ENCODE measurements at places on chromosomes 1 and 21.
A peak's percentile ranks its signal among the peaks of the same experiment; 100 is the strongest.

- peak; percentile 16 for DNase-seq
These were observed 206.8 kb upstream of the TMEM51 start for GRCh38 chr1:14946684-14947238.

- DNase-seq, result no peak
These were observed 20.8 kb upstream of the LRRC3 start for GRCh38 chr21:44434568-44434925.

DNA sequence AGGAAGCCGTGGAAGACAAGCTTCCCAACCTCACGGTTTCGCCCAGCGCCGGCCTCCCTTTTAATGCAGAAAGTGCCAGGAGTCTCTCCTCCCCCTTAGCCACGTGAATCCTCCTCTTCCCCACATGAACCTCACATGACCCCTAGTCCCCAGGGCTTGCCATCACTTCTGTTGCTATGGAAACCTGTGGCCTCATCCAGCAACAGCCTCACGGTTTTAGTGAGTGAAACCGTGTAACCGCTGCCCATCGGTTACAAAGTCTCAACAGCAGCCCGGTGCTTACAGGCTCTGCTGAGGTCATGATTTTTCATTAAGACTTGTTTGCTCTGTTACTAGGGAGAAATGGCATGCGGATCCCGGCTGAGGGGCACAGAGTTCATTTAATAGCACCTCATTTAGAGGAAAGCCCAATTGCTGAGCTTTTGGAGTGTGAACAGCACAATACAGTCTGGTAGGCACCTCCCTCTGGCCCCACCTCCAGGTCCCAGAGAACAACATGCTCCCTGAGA is 143.2 kb upstream of the BACE2 start:
- no peak for DNase-seq

DNA sequence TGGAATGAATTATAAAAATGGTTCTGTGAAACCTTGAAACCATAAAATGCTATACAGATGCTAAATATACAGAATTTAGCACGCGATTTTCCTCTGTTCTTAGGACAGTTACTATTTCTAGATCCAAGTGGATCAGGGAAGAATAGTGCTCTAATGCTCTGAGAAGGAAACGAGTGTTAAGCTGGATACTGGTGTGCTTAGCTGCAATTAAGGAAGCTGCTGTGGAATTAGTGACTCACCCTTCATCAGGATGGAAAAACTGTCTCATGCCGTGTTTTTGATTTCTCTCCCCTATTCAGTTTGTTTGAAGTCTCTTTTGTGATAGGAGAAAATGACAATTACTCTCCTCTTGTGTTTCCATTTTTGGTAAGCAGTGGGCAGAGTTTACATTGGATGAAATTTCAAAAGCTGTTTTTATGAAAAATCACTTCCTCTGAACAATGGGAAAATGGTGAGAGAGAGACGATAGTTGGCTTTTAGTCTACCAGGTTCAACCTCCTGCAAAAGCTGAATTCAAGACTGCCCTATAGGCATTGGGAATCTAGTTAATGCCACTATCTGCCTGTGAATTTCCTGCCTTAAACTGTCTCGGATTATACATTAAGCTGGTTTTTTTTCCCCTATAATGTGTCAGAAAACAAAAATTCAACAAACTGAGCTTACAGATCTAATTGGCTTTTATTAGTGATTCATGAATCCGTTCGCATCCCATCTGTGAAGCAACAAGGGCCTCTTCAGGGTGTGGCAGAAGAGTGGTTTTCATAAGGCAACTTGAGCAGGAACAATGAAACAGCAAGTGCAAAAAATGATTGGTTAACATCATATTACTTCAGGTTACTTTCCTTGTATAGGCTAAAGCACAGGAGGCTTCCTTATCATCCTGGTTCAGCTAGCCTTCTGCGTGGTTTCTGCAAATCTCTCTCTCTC is 179.8 kb downstream of the ST6GALNAC3 start:
- DNase-seq, result no peak

GRCh38 chr1:7967651-7968050 is 6.1 kb downstream of the PARK7 start:
- DNase-seq, result no peak

GRCh38 chr1:19344372-19344810 is 32.3 kb downstream of the SLC66A1 start:
- DNase-seq, result peak; percentile 50

GRCh38 chr21:31612894-31613785 is 46.4 kb upstream of the SOD1 start:
- DNase-seq, result peak; percentile 29

GRCh38 chr21:34272321-34272720 is 91.5 kb upstream of the KCNE2 start:
- DNase-seq, result no peak

DNA sequence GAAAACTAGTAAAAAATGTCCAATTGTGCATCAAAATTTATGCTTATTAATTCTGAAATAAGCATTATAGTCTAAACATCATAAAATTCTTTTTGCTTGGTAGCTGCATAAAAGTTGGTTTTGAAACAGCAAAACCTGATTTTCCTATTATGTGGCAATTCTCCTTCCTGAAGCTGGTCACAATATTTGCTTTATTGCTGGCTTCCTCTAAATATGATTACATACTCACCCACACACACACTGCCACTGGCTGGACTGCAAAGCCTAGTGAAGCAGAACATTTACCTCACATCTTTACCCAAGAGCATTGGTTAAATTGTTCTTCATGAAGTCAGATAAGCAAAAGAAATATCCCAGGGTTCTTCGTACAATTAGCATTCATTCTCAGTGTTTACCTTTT is 103.0 kb downstream of the NR5A2 start:
- DNase-seq, result peak; percentile 91

DNA sequence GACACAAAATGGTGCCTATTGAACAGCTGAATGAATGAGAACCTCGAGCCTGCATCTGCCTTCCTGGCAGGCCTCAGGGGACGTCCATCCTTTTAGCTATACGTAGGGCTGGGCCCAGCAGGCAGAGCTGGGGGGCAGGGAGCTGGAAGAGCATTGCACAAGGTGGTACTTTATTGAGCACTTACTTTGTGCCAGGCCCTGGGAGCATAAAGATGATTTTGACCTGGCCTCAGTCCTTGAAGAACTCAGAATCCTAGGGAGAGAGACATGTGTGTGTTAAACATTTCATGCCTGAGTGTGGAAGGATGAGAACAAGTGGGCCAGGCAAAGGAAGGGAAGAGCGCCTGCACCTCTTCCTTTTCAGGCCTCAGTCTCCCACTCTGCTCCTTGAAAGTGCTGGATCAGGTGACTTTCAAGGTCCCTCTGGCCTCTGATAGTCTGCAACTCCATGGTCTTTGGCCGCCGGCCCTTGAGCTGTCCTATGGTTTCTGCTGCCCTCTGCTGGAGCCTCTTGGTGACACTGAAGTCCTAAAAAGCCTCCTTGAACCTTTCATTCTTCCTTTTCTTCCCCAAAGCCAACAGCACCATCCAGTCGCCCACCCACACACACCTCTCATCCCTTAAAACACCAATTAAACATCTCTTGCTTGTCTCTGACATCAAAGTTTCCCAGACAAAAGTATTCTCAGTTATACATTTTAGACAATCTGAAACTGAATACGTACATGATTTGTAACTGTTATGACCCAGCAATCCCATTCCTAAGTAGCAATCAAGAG is 3.5 kb upstream of the PEAR1 start:
- peak; percentile 93 for DNase-seq

DNA sequence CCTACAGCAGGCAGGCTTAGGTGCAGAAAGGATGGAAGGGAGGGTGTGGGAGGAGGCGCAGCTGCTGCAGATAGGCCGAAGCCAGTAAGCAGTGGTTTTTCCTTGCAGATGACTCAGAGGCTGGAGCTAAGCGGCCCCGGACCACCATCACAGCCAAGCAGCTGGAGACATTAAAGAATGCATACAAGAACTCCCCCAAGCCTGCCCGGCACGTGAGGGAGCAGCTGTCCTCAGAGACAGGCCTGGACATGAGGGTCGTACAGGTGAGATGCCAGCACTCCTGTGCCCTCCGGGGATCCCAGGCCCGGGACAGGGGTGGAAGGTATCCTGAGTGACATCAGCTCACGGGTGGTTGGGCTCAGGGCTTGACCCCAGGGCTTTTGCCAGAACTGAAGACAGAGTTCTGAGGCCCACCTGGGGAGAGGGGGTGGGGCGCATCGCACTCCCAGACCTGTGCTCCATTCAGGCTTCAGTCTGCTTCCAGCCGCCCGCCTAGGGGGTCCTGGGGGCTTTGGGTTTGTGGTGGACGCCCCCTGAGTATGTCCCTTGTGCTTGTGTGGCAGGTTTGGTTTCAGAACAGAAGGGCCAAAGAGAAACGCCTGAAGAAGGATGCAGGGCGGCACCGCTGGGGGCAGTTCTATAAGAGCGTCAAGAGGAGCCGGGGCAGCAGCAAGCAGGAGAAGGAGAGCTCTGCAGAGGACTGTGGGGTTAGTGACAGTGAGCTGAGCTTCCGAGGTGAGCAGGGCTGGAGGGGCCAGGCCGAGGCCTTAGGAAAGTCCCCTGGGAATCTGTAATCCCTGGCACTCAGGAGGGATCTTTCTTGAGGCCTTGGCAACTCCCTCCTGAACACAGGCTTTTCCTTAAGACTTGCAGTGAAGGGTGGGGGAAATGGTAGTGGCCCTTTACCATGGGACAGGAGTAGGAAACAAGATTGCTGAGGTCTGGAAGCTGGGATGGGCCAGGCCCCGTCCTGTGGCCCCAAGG is 41.5 kb downstream of the LHX4 start:
- no peak for DNase-seq

- peak; percentile 34 for DNase-seq
These were observed 13.5 kb upstream of the HJV start for GRCh38 chr1:146035048-146035423.

- DNase-seq, result no peak
These were observed 133.8 kb upstream of the F3 start for GRCh38 chr1:94675373-94675772.

- no peak for DNase-seq
These were observed 29.1 kb downstream of the EIF2D start for GRCh38 chr1:206582971-206583706.

- peak; percentile 58 for DNase-seq
These were observed 7.7 kb upstream of the LAMB3 start for GRCh38 chr1:209659909-209660308.

DNA sequence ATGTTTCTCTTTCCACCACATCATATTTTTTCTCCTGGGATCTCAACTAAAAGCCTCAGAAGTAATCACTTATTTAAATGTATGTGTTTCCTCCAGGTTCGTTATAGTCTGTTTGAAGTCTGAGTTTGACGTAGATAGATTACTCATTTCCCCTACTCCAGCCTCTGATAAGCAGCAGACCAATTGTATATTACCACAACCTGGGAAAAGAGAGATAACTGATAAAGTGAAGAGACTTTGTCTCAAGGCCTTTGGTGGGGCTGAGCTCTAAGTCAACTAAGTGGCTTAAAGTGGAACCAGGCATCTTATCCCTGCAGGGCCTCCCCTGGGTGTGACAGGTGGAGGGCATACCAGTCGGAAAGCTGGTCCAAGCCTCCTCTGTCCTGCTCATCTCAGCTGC is 34.9 kb upstream of the CACNA1E start:
- no peak for DNase-seq

- DNase-seq, result peak; percentile 46
These were observed 385.3 kb downstream of the SETD4 start for GRCh38 chr21:35674895-35675470.

GRCh38 chr1:245156736-245157505 is 2.1 kb downstream of the KIF26B start:
- DNase-seq, result peak; percentile 12

DNA sequence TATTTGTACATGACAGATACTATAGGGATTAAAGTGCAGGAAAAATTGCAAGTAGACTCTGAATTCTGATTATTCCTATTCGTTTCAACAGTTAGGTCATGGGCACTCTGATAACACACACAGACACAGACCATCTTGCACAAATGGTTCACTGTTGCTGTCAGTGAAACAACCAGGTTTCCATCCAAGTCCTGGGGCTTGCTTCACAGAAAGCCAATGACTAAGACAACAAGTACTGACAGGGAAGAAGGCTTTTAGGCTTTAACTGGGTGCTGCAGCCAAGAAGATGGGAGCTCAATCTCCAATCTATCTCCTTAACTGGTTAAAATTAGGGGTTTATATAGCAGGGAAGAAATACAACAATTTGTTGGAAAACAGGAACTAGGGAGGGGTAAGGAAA is 57.6 kb downstream of the RIMS3 start:
- no peak for DNase-seq

DNA sequence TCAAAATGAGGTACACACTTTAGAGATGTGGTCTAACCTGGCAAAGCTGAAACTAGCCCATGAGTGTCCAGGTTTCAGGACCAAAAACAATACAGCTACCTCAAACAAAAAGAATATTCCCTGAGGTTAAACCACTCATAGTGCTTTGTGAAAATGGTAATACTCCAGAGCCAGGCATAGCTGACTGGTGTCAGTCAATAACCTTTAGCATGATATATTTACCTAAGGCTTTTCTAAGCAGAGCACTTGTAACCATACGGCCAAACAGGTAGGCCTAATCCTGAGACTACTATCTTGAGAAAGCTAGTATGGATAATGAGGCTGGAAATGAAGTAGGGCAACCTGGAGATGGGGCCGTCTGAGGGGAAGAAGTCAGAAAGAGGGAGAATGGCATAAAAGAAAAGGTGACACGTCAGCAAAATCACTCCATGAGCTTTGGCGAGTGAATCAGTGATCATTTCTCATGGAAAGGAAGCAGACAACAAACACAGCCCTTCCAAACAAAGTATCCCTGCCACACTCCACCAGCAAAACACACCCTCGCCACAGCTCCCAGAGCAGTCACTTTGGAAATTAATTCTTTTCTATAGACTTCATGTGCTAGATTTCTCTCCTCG is 1.7 kb upstream of the LRRC52 start:
- no peak for DNase-seq

GRCh38 chr1:70247768-70248167 is 26.6 kb downstream of the SRSF11 start:
- DNase-seq, result peak; percentile 22

All from PC-3 (cell line).